NCI-H510A (cell line): ENCODE measurements at places on chromosomes 13 and 19.

- no peak for DNase-seq
Observed at GRCh38 chr19:5809053-5809452, 4.2 kb downstream of the NRTN start.

GRCh38 chr13:24221007-24221406 is 60.5 kb downstream of the SPATA13 start:
- DNase-seq, result no peak

- DNase-seq, result no peak
Observed at GRCh38 chr13:72823724-72824123, 41.8 kb downstream of the PIBF1 start.

- no peak for DNase-seq
Observed at GRCh38 chr19:2350656-2351055, 9.4 kb upstream of the TMPRSS9 start.

GRCh38 chr19:10968527-10969135 is 7.8 kb downstream of the SMARCA4 start:
- DNase-seq, result peak; percentile 47

- DNase-seq, result no peak
Observed at GRCh38 chr13:114049026-114049425, 75.2 kb upstream of the C13orf46 start.
